ENCODE measurements at places on chromosomes 4 and X.
A peak's percentile ranks its signal among the peaks of the same experiment; 100 is the strongest.

- no peak for DNase-seq
These were observed 4.2 kb upstream of the RGS12 start for GRCh38 chr4:3288571-3289094.

DNA sequence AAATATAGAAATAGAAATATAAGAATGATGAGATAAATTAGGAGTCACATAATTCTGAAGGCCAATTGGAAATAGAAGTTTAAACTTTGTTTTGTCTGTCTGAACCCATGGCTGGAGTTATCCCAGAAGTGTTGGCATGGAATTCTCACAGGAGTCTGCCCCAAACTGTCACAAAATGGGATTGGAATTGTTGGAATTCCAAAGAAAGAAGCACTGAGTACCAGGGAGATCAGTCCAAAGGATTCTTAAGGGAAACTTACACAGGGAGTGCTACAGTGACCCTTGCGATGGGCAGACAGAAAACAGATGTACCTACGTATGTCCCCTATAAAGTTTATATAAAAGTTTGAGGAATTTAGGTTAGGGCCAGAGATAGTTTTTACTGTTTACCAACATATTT, 1607.7 kb downstream of the ARAP2 start:
- DNase-seq, result no peak

DNA sequence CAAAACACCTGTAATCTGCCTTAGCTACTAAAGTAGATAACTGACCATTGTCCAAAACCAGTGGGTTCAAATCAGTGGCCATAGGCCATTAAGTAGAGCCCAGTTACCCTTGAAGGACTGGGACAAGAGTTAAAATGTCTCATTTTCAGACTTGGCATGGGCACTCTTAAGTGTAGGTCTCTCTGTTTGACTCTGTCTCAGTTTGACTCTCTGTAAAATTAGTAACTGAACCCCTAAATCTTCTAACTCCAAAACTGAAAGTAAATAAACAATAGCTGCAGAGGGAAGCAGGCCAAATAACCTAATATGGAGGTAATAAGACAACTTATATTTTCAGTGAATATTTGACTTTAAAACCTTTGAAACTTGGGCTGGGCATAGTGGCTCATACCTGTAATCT, 89.1 kb downstream of the SLC16A2 start:
- DNase-seq, result no peak

GRCh38 chrX:506341-506740, 119.6 kb upstream of the PPP2R3B start:
- no peak for DNase-seq

GRCh38 chr4:169151671-169152070, 119.1 kb downstream of the SH3RF1 start:
- DNase-seq, result no peak

GRCh38 chrX:24693453-24694202, at the start of gene POLA1:
TSS of gene POLA1 (plus strand) at chrX:24693918. CDS start at chrX:24693962, 44 bp downstream.
- DNase-seq, result peak; percentile 92

DNA sequence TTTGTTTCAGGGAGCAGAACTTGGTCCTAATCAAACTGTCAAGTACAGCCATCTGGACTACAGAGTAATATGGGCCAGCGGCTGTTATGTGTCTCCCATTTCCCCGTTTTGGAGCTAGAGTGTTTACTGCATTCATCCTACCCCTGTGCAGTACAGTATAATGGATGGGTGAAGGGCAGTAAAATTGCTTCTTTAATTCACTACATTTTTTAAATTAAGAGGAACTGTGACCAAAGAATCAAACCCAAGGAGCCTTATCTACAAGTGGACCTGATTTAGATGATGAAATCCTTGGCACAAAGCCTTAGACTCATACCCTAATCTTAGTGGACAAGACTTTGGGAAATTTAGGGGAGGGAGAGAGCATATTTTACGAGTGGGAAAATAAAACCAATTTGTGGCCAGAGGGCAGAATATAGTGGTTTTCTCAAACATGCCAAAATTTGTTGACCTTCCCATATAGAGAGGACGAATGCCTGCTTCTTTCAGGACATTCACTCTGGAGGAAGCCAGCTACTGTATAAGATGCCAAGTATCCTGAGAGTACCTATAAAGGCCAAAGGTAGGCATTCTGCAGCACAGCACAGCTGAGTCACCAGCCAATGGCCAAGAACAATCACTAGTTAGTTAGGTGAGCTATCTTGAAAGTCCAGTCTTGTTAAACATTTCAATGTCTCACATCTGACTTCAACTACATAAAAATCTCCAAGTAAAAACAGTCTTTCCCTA, 253.8 kb upstream of the KCNIP4 start:
- no peak for DNase-seq

DNA sequence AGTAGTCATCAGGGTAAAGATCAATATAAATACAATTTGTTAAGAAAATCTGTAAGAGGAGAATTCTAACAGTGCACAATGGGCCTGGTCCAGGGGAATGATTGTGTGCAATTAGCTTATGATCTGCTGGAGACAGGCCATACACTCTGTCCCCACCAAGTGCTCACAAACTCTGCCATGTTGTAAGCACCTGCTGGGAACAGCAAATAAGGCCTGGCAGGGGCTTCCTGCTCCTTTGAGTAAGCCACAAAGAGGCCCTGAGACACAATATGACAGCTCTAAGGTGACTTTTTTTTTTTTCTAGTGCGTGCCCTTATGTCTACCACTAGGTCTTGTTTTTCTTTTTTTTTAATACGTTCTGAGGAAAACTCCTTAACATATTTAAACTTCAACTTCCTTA, 866.3 kb upstream of the PCDH7 start:
- DNase-seq, result peak; percentile 54

GRCh38 chr4:64940698-64941097, 531.4 kb upstream of the TECRL start:
- DNase-seq, result no peak

DNA sequence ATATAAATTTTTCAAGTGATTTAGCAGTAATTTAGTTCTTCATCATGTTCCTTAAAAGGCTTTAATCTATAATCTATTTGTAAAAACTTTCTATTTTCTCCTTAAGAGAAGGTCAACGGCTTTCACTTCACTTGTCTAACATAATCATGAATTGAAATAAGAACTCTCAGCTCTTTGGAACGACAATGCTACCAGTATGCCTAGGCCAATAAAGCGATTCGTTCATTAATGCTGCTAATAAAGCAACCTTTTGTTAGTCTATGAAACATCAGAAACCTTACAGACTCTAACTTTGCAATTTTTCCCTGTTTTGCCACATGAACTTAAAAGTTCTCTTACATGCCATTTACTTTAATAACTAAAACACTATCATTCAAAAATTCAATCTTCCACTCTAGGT, 47.6 kb downstream of the FBXW7 start:
- DNase-seq, result no peak

DNA sequence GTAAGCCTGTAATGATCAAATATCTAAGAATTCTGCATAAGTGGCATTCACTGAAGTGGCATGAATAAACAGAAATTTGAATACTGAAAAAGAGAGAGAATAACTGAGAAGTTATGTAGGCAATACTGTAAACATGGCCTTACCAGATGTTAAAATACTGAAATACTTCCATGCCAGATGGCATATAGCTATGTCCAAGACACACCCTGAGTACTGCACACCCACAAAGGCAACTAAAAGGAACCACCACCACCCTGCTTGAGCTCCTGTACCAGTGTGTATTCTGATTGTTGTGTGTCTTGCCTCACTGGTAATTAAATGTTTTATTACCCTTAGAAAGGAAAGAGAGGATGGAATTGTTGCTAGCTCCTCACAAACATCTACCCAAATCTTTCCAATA, 192.1 kb downstream of the ADAMTS3 start:
- DNase-seq, result no peak

DNA sequence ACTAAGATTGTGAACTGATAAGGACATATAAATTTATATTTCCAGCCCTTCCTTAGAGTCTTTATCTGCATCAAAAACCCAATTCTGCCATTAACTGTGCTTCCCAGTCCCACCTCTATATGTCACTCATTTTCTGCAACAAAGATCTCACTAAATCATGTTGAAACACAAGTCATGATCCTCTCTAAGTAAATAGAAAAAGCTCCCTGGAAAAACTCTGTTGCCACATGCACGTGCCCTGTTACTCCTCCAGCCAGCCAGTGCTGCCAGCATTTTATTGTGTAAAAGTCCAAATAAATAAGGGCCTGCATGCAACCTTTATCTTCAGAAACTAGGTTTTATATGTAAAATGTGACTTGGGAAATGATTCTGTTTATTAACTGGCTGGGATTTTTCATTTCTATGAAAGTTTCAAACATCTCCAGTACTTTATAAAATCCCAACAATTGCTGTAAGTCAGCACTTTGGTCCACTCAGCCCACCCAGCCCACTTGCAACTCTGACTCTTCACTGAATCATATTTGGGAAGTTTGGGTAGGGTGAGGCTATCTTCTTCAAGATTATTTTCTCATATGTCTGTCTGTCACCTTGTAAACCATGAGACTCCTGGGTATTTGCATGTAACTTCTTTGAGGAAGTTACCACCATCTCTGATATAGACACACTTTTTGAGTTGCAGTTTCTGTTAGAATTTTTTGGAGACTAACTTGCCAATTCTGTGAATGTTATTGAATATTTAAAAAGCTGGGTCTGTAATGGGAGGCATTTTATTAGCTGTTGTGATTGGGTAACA, 40.0 kb upstream of the SMARCA5 start:
- no peak for DNase-seq

- no peak for DNase-seq
These were observed 90.7 kb upstream of the GPC3 start for GRCh38 chrX:134075894-134076718.

GRCh38 chr4:123747016-123747415, 350.4 kb downstream of the SPRY1 start:
- DNase-seq, result no peak

DNA sequence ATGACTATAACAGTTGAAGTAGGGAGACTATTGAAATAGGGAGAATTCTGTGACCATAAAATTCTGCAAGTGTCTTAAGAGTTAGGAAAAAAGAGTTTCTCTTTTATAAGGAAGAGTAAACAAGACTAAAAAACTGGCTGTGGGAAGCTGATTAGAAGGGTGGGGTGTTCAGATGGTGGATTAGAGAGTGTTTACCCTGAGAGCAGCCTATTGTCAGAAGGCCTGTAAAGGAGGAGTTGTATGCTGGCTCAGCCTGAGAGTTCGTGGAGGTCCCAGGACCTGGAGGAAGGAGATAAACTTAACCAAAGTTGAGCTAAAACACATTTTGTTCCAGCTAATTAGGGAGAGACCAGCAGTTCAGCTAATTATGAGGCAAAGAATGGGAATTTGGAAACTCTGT, 629.7 kb downstream of the PCDH7 start:
- DNase-seq, result no peak

- DNase-seq, result no peak
These were observed 10.3 kb downstream of the CPLX1 start for GRCh38 chr4:815464-816146.

DNA sequence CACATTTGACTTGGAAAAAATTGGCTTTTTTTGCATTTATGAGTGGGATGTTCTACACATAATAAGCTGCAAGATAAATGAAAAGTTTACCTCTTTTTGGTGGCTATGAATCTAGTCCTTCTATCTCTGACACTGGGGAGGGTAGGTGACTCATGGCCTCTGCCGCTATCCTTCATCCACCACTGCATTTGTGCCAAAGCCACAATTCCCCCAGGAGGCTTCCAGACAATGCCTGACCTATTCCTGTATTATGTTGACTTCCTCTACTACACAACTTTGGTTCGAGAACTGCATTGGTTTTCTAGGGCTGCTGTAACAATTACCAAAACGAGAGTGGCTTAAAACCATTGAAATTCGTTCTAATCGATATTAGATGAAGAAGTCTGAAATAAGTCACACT, 245.6 kb downstream of the TRAM1L1 start:
- no peak for DNase-seq

- peak; percentile 8 for DNase-seq
These were observed 19.4 kb downstream of the LGI2 start for GRCh38 chr4:25011135-25011866.

GRCh38 chr4:86007042-86007441, 352.8 kb downstream of the MAPK10 start:
- no peak for DNase-seq

- DNase-seq, result no peak
These were observed 155.1 kb downstream of the ANXA5 start for GRCh38 chr4:121541696-121542095.

- no peak for DNase-seq
These were observed 47.6 kb downstream of the SH3KBP1 start for GRCh38 chrX:19839770-19840254.

DNA sequence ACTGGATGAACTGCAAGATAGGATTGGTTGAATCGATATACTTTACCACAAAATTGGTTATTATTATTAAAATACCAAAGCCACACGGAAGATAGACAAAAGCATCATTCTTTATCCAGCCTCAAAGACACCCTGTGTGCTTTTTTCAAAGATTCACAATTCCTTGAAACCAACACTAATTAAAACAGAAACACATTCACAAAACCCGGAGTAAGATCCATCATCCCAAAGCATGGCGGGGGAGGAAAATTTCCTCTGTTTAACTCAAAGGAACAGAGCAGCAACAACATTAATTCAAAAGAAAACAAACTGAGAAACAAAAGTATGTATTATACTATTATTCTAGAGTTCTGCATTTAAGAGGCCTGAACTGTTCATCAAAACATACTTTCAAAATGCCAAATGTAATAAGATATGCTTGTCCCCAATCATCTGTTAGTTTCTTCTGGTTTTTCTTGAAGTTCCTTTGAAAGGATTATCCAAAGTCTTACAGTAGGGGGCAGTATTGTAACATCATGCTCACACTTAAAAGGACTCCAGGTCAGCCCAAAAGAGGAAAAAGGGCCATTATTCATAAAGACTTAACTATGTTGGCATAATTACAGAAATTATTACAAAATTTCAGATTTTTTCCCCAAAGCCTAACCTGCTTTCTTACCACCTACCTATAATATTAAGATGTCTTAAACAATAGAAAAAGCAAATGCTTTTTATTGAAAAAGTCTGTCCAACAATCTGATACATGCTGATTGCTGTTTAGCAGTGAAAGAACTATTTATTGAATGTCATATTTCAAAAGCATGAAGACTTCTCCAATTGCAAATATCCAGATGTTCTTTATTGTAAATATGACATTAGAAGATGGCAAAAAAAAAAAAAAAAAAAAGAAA, 168.7 kb downstream of the SCFD2 start:
- peak; percentile 88 for DNase-seq

DNA sequence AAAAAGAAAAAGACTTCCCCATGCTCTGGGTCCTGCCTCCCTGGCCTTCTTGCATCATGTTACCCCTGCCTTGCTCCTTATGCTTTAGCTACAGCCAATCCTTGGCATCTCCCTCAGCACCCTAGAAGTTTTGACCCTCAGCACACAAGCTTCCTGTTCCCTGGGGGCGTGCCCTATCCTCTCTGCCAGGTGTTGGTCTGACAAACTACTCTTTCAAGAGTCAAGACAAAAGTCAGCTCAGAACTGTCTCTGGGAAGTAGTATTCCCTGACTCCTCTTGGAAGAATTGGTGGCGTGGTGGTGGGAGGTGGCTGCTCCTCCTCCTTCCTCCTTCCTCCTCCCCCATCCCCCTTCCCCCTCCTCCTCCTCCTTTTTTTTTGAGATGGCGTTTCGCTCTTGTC, 41.0 kb downstream of the PRPS1 start:
- DNase-seq, result no peak

DNA sequence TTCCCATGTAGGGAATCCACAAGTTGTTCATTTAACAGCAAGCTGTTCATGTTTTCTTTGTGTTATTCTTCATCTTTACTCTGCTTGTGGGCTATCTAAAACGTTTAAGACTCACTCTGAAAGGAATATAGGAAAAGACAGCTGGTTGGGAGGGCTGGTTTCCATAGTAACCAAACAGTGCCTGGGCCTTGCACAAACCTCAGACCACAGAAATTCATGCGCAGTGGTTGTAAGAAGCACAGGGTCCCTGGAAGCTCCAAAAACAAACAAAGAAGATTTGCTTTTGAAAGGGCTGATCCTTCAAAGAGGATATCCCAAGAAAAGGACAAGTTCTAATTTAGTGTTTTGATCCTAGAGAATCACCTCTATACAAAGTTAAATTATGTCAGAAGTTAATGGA, 7.8 kb downstream of the SERTM2 start:
- no peak for DNase-seq
